Hepatocyte (in vitro differentiated cells): ENCODE measurements at places on chromosomes 2 and 18. TPM values are rescaled to one million over a fixed set of nuclear protein-coding genes. Genes with fewer than 3 reads are reported as not detected.

DNA sequence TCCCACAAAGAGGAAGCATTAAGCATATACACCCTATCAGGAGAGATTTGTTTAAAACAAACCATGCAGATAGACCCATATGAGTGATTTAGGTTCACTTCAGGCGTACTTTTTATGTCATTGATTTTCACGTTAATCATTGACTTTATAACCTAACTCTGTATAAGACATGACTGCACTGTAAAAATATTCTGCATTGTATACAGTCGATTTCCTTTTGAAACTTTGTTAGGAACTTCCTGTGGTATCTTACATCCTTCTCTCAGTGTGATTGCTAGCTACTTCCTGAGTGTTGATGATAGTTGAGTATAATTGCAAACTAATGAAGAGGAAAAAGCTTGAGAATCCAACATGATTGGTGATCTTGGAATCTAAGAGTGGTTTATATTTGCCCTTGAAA lies 69.4 kb downstream of the XIRP2 start:
- no peak for DNase-seq

- DNase-seq: peak; percentile 32
Observed at GRCh38 chr2:170711774-170712652, 3.1 kb upstream of the SP5 start.

DNA sequence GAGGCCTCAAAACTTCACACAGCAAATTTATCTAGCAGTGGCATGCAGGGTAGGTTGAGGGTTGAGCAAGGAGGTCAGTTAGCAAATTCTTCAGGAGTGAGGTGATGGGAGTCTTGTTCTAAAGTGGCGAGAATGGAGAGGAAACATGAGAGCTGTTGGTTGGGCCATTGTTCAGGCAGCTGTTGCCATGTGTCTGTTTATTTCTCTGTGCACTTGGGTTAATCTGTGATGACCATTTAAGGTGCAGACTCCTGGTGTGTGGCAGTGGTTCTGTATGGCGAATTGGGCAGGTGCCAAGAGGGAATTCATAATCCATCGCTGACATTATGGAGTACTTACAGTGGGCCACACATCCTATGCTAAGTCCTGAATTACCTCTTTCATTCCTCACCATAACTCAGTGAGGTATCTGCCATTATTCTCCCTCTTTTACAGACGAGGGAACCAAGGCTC lies 30.4 kb downstream of the TMEM178A start:
- peak; percentile 20 for DNase-seq

DNA sequence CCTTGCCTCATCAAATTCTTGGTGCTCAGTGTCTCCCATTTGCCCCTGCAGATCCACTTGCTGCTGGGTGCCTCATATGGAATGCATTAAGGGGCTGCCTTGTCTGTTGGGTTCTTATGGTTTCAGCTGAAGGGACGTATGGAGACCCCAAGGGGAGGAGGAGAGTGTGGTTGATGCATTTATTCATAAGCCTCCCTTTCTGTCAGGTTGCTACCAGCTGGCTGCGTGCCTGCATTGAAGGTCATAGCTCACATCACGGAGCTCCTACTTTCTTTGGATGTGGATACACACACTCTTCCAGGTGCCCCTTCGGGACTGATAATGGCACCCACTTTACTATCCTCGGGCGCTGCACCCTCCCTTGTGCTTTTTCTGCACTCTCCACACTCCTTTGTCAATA lies 377.9 kb downstream of the SLC4A3 start:
- no peak for DNase-seq

- no peak for DNase-seq
Observed at GRCh38 chr2:27889774-27890145, 427 bp downstream of the RBKS start.

DNA sequence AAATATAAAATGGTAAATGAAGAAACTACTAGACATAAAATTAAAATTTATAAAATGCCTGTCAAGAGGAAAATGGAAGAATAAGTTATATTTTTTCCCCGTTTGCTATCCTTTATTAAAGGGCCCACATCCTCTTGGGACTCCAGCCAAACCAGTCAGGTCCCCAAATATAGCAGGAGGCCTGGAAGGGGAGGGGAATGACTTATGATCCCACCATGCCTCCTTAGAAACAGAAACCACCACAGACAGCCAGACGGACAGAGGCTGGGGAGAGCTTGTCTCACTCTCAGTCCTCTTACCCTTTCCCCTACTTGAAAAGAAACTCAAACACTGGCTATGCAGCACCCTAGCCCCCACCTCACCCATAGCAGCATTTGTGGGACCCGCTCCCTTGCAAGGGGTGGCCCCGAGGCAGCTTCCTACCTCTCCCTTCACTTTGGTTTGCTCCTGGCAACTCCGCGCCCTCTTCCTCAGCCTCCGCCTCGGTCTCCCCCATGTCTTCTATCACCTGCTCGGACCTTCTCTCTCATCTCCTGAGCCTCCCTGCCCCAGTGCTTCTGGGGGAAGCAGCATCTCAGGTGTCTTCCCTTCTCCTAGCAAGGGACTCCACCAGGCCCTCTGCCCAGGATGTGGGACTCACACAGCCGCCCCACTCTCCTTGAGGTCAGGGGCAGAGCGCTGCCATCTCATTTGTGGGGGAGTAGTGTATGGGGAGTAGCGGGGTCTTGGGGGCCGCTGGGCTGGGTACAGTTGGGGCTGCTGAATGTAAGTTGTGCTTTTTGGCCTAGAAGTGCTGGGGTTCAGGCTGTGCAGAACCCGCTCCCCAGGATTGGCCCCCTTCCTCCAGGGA lies 37.4 kb upstream of the ANKRD62 start:
- DNase-seq: no peak

GRCh38 chr2:64325477-64325851 lies 128.5 kb upstream of the LGALSL start:
- DNase-seq: no peak

DNA sequence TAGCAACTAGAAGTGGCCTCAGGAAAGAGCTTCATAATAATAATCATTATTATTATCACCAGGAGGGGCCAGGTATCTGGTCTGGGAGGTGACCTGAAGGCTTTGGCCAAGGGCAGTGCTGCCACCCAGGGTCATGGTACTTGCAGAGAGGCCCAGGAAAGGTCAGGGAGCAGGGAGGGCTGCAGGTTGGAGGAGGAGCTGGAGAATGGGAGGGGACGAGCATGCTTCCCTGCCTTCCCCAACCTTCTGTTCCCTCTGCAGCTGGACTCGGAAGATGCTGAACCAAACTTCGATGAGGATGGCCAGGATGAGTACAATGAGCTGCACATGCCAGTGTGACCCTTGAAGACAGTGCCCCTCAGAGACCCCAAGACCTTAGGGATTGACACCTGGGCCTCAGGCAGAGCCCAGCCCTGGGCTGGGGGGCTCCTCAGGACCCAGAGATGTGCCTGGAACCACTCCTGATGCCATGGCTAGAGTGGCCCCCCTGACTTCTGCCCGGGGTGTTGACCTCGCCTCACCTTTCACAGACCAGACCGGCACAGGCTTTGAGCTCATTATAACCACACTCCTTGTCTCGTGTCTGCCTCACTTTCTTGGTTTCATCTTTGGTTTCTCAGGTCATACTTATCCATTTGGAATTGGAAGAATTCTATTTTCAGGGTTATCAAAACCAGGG lies 14.1 kb downstream of the SLC4A3 start:
- DNase-seq: no peak

DNA sequence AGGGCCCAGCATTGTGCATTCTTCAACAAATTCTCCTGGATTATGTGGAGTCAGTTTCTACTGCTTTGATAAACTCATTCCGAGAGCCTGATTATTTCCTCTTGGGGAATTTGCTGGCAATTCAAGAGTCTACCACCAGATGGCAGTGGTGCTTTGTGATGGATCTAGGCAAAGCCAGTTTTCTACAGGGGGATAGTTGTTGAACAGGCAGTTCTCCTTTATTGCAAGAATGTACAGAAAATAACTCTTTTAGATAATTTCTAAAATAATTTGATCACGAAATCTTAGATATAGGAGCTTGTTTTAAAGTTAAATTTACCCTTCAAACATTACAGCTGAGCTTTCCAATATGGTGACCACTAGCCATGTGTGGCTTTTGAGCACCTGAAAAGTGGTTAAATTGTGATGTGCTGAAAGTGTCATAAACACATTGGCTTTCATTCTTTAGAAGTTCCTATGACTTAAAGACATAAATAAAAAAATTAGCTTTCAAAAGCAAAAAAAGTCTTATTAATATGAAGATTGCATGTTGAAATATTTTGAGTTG lies 66.7 kb upstream of the HAAO start:
- DNase-seq: peak; percentile 83

DNA sequence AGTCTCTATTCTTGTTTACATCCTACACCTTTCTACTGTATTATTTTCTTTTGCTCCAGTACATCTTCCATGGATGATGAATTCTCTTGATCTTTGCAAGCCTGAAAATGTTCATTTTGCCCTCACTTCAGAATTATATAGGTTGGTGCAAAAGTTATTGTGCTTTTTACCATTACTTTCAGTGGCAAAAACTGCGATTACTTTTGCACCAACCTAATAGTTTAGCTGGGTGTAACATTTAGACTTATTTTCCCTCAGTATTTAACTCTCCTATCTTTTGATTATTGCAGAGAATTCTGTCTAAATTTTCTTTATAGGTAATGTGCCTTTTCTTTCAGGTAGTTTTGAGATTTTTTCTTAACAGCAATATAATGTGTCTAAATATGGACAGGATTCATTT lies 81.8 kb downstream of the SS18 start:
- no peak for DNase-seq

GRCh38 chr2:33205693-33206434 lies 259.1 kb downstream of the LTBP1 start:
- no peak for DNase-seq

GRCh38 chr2:133040170-133040569 lies 370.2 kb upstream of the LYPD1 start:
- DNase-seq: no peak

- DNase-seq: no peak
Observed at GRCh38 chr2:45852450-45853150, 201.1 kb downstream of the PRKCE start.

DNA sequence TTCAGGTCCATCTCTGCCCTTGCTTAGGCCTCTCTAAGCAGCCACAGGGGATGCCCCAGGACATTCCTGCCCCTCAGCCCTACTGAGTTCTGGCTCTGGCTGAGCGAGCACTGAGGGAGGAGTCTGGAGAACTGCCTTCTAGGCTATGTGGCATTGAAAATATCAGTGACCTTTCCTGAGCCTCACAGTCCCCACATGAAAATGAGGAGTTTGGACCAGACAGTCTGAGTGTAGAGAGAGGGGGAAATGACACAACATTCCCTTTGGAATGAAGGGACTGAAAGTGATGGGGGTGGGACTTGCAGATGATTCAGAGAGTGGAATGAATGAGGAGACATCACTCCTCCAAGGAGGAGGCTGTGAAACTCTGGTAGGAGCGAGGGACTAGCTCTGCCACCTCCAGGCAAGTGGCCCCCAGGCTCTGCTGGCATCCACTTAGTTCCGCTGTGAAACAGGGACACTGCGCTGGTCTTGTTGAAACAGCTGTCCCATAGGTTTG lies 8.0 kb downstream of the TNS1 start:
- DNase-seq: no peak

NAPG gene
- total RNA-seq: 42.1 and 43.2 TPM in 2 replicates

LAMA1 gene
- 50.3 and 52.7 TPM in 2 replicates for total RNA-seq

MC4R gene
- total RNA-seq: not detected in 2 replicates

CD8B2 gene
- 0.44 TPM in 1 of 2 replicates, not detected in the other for total RNA-seq

TXNDC2 gene
- total RNA-seq: 0.08 TPM in 1 of 2 replicates, not detected in the other

SDC1 gene
- 92.3 and 108 TPM in 2 replicates for total RNA-seq
